Naive thymus-derived CD8-positive, alpha-beta T cell (primary cell): ENCODE measurements at places on chromosomes 4 and X. TPM values are rescaled to one million over a fixed set of nuclear protein-coding genes. Genes with fewer than 3 reads are reported as not detected.

GRCh38 chr4:3241898-3242524 lies 6.9 kb upstream of the MSANTD1 start:
- DNase-seq, result no peak

SLC10A6 gene
- 0.25 TPM for total RNA-seq

DNA sequence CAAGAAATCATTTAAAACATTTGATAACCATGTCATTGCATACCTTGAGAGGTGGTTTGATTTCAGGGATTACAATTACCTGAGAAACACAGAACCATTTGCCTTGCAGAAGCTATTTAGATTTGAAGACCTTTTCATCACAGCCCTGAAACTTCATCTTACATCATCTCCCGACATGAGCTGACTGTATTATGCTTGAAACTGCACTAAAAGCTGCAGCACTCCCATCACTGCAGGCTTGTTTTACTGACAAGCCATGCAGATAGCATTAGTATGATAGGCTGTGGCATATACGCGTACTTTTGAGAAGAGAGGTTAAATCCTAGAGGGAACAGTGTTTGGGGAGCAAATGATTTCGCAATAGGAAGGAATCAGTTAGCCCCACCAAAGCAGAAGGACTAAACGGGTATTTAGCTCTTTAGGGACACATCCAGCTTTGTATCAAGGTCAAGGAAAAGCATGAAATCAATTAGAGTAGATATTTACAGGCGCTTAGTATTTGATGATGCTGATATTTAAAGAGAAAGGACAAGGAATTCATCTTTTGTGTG lies 133.2 kb upstream of the DIAPH2 start:
- DNase-seq, result no peak

GRCh38 chrX:70096052-70096451 lies 33.8 kb downstream of the OTUD6A start:
- no peak for DNase-seq

DCTD gene
- 80.1 TPM for total RNA-seq

CT55 gene
- total RNA-seq, result not detected

DNA sequence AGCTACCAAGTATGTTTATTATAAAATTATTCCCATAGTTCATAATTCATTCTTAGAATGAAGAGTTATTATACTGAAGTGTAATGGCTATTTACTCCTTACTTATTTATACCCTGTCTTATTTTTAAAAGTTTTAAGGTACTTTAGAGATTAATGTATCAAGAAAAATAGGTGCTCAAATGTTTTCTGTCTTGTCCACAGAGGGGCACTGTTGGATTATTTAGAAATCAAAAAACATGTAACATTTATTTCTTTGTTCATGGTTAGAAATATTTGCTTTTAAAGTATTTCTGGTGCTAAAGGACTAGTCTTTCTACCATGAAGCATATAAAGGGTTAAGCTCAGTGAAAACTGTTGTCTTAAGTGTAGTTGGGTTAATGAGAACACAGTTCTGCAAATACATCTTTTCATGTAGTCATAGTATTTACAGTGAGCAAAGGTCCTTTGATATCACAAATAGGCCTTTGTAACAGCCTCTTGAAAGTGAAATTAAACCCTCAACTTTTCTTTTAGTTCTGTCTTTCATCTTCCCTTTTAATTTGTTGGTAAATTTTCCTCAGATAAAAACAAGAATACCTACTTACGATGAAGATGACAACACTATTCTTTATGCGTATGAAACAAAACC lies 7.7 kb downstream of the SCML1 start:
- no peak for DNase-seq

DNA sequence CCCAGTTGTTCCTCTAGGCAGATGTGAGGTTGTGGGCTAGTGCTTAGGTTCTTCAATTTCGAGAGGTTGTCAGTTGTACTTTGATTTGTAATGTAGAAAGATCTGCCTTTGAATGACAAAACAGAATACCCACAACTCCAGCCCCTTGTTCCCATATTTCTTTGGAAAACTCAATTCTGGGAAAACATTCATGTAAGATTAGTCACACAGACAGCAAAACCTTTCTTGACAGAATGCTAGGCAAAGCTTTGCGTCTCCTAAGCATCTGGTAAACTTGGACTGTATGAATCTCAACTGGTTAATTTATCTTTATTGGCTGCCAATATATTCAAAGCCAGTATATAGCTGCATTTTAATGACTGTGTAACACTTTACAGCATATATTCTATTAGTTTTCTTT lies 34.9 kb downstream of the NOCT start:
- DNase-seq, result no peak

GRCh38 chrX:129647418-129648410 lies 7.0 kb downstream of the APLN start:
- no peak for DNase-seq

DNA sequence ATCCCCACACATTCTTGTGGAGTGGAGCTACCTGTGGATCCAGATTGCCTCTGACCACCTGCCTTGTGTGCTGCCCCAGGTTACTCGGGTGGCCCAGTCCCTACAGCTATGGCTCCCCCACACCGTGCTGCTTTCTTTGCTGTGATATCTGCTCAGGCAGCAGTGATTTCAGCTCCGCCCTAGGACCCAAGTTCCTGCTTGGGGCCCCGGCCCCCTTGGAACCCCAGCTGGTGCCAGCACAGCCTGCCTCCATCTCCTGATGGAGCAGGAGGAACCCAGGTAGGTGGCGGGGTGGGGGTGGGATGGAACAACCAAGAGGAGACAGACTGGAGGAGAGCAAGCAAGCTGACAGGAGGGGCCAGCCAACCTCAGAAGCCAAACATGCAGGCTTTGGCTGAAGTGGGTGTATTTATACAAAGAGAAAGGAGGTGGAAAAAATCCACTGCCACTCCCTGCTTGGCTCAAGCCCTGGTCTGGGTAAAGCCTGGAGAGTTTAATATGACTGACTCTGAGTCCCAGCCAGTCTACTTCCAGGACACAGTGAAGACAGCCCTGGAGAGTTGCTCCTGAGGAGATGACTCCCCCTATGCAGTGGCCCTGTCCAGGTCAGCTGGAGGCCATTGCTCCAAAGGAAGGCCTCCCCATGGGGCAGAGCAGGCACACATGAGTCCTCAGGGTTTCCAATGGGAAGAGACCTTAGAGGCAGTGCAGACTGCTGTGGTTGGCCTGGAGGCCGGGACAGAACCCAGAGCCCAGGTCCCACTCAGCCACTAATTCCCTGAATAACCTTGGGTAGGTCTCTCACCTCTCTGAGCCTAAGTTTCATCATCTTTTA lies 197.1 kb upstream of the MAMLD1 start:
- DNase-seq, result no peak

DNA sequence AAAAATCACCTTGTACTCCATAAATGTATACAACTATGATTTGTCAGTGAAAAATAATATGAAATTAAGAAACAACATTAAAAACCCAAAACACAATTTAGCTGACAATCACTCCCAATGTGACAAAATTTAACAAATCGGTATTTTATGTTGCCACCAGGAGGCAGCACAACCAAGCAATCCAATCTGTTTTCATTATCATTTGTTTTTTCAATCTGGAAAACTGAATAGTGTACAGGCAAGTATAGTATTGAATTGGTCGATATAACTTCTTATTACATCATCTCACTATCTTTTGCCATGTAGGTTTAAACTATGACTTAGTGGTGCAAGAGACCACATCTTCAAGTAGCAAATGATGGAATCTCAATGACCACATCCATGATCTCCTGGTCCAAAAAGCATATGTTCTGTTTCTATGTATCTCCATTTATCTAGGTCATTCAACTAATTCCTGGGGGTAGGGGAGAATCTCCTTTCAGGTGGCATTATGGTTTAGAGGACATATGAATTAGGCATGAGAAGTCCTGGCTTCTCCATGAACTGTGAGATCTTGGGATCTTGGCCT lies 112.9 kb upstream of the AGA start:
- DNase-seq, result no peak

AREG gene
- 0.47 TPM for total RNA-seq

DNA sequence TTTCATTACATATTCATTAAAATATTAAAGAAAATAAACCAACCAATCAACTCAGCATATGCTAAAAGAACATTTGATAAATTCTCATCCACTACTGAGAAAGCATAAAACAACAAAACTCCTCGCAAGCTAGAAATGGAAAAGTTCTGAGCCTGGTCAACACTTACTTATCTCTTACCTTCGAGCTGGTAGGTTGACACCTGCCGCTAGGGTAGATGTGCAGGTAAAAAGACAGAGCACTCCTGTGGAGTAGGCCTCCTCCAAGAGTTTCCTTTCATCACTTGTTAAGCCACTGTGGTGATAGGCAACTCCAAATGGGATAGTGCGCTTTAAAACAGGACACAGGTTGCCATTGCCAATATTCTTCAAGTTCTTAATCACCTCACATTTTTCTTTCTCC lies 18.9 kb downstream of the HELQ start:
- DNase-seq, result no peak

GAGE13 gene
- not detected for total RNA-seq

- no peak for DNase-seq
Observed at GRCh38 chr4:7778510-7779431, 160.9 kb downstream of the AFAP1 start.

DACH2 gene
- total RNA-seq, result not detected
